Activated T-cell treated with anti-CD3 and anti-CD28 coated beads for 1 hour (primary cell): ENCODE measurements at places on chromosomes 7 and 10.
A peak's percentile ranks its signal among the peaks of the same experiment; 100 is the strongest.

GRCh38 chr7:155555116-155555695 lies 8.8 kb upstream of the CNPY1 start:
- no peak for DNase-seq

DNA sequence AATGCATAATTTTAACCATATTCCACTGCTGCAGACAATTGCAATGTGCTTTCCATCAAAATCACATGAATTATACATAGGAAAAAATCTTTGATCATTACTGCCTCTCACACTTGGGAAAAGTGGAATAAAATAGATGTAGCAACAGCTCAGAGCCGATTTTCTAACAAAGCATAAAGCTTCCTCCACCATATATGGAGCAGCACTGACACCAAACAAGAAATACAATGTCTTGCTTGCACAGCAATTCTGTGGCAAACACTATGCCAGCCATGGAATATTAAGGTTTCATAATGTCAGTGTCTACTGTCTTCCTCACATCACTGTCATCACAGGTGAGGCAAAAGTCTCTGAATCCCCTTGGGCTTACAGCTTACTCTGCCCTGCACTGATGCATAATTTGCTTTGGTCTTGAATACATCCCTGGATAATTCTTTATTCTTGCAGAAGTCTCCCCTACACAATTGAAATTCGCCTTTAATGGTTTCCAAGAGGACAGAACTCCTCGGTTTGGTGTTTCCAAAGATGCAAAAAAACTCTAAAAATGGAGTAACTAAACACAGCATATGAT lies 198.5 kb downstream of the CACNA2D1 start:
- no peak for DNase-seq

DNA sequence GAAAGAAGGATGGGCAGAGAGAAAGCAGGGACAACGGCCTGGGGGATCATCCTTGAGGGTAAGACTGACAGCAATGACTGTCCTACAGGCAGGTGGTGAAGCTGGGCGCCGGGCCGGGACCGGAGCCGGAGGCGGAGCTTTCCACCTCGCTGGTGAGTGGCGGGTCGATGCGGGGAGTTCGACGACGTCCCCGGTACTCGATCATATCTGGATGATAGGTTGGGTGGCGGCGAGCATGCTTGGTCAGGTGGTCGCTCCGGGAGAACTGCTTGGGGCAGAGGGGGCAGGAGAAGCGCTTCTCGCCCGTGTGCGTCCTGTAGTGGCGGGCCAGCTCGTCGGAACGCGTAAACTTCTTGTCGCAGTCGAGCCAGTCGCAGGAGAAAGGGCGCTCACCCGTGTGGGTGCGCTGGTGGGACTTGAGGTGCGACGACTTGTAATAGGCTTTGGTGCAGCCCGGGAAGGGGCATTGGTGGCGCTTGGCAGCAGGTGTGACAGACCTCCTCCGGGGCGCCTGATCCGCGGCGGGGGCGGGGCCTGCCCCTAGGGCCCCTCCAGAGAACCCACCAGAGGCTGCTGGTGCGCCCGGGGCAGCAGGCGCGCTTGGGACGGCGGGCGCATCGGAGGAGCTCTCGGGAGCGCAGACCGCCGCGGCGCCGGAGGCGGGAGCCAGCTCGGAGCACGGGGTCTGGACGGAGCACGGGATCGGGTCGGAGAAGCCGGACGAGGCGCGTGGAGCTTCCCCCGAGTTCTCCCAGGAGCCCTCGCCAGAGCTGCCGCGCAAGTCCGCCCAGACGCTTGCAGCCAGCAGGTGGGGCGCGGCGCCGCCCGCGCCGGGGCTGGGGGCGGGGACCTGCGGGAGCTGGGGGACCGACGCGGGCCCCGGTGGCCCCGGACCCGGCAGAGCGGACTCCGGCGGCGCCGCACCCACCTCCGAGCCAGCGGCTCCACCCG lies 752 bp downstream of the KLF14 start:
- DNase-seq = peak; percentile 20

DNA sequence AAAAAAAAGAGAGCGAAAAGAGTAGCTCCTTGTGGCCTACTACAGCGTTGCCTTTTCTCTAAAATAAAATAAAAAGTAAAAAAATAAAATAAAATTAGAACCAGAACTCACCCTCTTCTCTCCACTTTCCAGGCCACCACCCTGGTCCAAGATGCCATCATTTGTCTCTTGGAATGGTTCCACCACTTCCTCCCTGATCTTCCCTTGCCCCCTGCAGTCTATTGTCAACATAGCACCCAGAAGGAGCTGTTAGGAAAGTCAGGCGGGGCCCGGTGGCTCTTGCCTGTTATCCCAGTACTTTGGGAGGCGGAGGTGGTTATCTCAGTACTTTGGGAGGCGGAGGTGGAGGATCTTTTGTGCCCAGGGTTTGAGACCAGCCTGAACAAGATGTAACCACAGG lies 7.6 kb upstream of the GRID2IP start:
- DNase-seq = no peak

DNA sequence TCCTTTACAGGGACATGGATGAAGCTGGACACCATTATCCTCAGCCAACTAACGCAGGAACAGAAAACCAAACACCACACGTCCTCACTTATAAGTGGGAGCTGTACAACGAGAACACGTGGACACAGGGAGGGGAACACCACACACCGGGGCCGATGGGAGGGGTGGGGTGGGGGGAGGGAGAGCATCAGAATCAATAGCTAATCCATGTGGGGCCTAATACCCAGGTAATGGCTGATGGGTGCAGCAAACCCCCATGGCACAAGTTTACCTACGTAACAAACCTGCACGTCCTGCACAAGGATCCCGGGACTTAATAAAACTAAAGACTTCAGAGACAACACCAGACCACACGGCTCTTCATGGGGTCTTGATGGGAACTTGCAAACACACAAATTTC lies 82.2 kb upstream of the DIP2C start:
- no peak for DNase-seq

GRCh38 chr10:127984945-127985344 lies 78.0 kb downstream of the PTPRE start:
- no peak for DNase-seq

GRCh38 chr7:22137026-22137425 lies 191.3 kb upstream of the CDCA7L start:
- DNase-seq = no peak

- no peak for DNase-seq
Measured at GRCh38 chr7:95630702-95631458, 34.6 kb upstream of the PDK4 start.

- no peak for DNase-seq
Measured at GRCh38 chr10:124541076-124541903, 79.7 kb downstream of the LHPP start.

DNA sequence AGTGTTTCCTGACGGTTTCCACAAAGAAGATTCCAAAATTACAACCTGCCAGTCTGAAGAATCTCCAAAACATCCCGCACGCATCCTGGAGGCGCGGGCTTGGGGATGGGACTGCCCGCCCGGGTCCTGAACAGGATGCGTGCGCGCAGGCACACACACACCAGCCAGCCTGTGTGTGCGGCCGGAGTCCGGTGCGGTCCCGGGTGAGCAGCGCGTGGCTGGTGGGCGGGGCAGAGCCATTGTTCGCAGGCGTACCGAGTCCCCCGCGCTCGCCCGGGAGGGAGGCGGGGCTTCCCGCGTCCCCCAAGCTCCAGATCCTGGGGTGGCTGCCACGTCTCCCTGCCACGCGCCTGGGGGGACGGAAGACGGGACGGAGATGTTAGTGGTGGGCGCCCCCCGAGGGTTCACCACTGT lies 675 bp upstream of the SCD start:
- peak; percentile 36 for DNase-seq

GRCh38 chr7:43700059-43700501 lies 29.2 kb downstream of the COA1 start:
- no peak for DNase-seq

DNA sequence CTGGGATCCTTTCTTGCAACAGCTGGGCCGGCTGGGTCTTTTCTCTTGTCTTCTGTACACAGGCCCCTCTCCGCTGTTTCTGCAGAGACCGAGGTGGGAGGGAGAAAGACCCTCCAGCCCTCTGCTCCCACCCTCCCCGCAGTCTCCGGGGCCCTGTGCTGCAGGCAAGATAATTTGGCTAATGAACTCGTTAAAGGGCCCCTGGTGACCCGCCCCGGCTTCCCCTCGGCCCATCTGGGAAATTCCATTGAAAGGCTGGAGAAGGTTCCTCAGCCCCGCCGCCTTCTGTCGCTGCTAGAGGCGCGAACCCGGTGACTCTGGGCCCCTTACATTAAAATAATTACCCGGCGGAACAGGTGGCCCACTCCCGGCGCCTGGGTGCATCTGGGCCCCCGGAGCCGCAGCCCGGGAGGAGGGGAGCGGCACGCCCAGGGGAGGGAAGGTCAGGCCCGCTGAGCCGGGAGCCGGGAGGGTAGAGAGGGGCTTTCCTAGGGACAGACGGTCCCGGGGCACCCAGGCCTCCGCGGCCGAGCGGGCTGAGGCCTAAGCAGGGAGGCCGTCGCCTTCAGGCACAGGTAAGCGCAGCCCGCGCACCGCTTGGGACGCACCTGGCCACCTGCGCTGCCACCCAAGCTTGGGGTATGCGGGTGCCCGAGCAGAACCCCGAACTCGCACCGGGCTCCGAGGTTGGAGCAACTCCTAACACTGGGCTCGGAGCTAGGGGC lies 7.3 kb upstream of the MNX1 start:
- DNase-seq = no peak

- no peak for DNase-seq
Measured at GRCh38 chr7:138755842-138756590, 41.8 kb upstream of the TMEM213 start.

GRCh38 chr10:24825551-24825950 lies 101.9 kb upstream of the ARHGAP21 start:
- no peak for DNase-seq

- no peak for DNase-seq
Measured at GRCh38 chr10:33355274-33355673, 20.8 kb upstream of the NRP1 start.

DNA sequence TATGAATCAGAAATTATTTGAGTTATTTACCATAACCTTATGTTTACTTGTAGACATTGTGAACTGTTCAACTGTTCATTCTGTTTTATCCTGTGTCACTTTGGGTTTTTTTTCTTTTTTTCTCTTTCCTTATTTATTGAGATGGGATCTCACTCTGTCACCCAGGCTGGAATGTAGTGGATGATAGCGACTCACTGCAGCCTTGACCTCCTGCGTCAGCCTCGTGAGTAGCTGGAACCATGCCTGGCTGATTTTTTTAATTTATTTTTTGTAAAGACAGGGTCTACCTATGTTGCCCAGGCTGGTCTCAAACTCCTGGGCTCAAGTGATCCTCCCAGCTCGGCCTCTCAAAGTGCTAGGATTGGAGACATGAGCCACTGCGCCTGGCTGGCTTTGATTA lies 97.1 kb downstream of the CSTF2T start:
- DNase-seq = no peak

DNA sequence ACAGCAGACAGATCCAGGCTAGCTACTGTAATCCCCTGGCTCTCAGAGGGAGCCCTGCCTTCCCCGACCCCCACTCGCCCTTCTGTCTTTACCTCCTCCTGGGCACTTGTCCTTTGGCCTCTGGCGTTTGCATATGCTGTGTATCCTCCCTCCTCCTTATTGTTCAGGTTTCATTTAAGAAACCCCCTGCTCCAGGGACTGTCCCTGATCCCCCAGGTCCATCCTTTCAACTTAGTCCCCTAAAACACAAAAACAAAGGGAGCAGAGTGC lies 25.7 kb downstream of the GRID1 start:
- DNase-seq = no peak

DNA sequence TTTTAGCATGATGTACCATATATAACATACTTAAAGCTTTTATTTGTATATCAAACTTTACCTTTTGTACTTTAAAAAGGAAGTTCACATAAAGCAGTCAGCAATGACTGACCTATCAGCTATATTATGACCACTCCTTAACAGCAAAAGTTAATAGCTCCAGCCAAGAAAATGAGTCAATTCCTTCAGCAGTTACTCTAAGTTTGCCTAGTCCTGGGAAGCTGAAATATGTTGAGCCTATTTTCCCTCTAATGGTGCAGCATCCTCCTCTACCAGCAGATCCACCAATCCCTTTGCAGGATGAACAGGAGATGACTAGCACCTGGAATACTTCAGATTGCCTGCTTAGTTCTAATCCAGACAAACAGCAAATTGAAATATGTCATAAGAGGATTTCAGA lies 64.2 kb downstream of the CUL2 start:
- DNase-seq = no peak

DNA sequence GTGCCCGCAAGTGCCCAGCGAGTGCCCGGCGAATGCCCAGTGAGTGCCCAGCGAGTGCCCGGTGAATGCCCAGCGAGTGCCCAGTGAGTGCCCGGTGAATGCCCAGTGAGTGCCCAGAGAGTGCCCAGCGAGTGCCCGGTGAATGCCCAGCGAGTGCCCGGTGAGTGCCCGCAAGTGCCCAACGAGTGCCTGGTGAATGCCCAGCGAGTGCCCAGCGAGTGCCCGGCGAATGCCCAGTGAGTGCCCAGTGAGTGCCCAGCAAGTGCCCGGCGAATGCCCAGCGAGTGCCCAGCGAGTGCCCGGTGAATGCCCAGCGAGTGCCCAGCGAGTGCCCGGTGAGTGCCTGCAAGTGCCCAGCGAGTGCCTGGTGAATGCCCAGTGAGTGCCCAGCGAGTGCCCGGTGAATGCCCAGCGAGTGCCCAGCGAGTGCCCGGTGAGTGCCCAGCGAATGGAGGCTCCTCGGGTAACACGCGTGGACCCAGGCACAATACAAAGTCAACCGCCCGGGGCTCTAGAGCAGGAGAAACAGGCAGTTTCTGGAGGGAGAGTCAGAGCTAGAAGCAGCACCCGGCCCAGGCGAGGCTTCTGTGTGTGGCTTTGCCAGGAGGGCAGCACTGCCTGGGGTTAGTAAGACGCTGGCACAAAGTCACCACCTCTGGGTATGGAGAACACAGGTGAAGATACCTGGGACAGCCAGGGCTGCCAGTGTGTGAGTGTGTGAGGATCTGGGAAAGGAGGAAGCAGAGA lies 38.2 kb upstream of the CFAP46 start:
- no peak for DNase-seq

- DNase-seq = no peak
Measured at GRCh38 chr7:107827501-107827900, 24.5 kb upstream of the SLC26A3 start.

DNA sequence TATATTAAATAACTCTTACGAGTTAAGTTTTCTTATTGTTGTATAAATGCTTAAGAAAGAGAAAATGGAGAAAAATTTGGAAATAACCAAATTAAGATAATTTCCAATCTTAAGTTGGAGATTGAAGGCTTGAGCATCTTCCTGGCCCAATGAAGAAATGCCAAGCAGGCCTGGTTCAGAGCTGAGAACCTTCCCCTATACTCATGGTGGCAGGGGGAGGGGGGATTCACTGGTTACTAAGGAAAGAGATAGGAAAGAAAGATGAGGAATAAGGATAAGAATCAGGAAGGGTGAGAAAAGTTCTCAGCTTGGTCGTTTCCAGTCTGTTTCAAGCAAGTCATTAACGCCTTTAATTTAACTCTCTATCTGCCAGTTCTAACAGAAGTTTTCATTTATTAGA lies 166.2 kb downstream of the AVL9 start:
- DNase-seq = no peak
